Right kidney (tissue), 9 donors: ENCODE measurements at places on chromosomes 11 and 22.

DNA sequence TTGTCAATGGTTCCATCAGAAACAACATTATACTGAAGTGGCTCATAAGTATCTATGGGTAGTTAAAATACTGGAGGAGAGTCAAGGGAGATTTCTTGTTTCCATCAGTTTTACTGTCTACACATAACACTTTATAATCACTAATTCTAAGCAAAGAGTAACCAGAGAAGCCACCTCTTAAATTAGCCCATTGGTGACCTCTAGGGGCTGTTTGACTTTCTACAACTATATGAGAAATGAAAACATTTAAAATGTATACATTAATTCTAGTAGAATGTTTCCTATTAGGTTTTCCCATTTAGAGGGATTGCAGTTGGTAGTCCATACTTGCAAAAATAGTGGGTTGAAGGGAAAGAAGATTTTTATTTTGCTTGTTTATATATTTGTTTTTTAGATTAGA is 504.3 kb downstream of the FAM181B start:
- DNase-seq = peak; percentile 11

GRCh38 chr11:92632495-92632894 is 337.0 kb upstream of the MTNR1B start:
- no peak for DNase-seq

- DNase-seq = no peak
Observed at GRCh38 chr22:33192156-33192555, 134.0 kb upstream of the SYN3 start.

DNA sequence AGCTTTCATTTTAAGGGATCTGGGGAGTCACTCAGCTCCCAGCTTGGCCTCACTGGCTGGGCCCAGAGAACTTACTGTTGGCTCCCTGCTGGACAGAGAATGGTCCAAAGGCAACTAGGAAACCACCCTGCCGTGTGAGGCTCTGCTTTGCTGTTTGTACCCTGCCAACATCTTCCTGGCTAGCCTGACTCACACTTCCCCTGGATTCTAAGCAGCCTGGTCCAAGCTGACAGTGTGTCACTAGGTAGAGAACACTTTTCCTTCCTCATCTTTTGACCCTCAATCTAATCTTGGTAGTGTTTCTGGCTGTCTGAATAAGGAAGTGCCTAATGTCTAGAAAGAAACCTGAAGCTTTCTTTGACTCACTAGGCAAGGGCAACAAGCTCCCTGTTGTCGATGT is 76.7 kb downstream of the FAR1 start:
- no peak for DNase-seq

- DNase-seq = no peak
Observed at GRCh38 chr11:121892863-121893262, 223.2 kb downstream of the BLID start.

- no peak for DNase-seq
Observed at GRCh38 chr11:2825261-2825888, 60.2 kb downstream of the CDKN1C start.

- DNase-seq = no peak
Observed at GRCh38 chr11:105857728-105858127, 164.3 kb downstream of the MSANTD4 start.

GRCh38 chr22:43279867-43280522 is 63.2 kb downstream of the SCUBE1 start:
- DNase-seq = no peak

DNA sequence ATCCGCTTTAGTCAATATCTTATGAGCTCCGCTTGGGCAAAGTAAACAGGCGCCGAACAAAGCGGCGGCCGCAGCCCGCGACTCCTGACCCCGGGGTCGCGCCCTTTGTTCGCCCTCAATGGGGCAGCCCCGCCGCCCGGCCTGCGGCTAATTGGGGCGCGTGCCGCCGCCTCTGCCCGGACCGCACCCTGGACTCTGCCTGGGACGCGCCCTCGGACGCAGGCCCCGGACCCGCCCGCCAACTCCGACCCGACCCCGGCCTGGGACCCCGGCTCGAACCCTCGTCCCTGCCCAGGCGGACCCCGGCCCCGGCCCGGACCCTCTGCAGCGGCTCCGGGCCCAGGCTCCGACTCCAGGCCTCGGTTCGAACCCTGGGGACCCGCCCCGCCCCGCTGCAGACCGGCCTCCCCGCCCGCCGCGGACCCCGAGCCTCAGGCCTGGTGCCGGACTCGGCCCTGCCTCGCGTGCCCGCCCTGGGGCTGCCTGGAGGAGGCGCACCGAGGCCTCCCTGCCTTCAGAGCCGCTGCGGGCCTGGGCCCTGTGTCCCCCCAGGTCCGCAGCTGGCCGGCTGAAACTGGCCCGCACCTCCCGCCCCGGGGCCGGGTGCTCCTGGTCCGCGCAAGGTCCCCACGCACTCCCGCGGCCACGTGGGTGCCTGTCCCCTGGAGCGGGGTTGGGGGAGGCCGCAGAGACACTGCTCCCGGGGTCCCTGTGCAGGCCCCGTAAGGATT is 84.7 kb upstream of the WNT7B start:
- no peak for DNase-seq

GRCh38 chr11:2940147-2940920 is 11.1 kb upstream of the PHLDA2 start:
- no peak for DNase-seq

DNA sequence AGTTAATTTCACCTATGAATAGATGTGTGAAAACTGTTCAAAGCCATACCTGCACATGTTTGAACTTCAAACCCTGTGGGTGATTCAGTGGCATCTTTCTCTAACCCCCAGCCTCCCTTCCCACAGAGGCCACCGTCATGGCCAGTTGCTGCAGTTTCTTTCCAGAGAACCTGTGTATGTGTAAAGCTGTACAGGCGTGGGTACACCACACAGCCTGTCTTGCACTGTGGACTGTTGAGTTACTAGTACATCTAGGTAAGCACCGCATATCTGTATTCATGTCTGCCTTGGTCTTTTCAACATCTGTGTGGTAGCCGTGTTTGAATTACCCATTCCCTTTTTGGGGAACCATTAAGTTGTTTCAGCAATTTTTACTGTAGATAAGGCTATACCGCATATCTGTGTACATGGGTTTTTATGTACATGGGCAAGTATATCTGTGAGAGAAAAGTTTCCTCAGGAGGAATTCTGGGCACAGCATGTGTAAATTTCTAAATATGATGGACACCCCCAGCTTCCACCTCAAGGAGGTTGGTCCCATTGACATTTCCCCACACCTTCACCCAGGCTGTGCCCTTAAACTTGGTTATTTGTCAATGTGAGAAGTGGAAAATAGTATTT is 13.9 kb downstream of the NEAT1 start:
- DNase-seq = no peak

DNA sequence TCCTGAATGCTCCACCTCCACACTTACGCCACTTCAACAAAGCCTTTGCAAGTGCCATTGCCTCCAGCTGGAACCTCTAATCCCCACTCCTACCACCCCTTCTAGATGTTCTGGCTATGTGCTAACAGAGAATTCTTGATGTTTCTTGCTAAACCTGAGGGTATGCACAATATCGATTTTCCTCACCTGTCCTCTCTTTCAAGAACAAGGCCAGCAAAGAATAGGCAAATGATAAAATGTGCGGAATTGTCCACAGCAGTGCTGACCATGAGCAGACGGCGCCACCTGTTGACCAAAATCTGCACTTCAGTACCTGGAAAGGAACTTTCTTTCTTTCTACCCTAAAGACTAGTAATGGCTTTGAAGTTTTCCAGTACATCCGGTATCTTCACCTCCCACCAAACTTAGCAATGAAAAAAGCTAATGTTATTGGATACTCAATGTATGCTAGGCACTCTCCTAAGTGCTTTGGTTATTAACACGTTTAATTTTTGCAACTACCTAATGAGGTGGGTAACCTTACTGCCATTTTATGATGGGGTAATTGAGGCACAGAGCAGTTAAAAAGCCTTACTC is 3.4 kb downstream of the TIMM10 start:
- peak; percentile 48 for DNase-seq

DNA sequence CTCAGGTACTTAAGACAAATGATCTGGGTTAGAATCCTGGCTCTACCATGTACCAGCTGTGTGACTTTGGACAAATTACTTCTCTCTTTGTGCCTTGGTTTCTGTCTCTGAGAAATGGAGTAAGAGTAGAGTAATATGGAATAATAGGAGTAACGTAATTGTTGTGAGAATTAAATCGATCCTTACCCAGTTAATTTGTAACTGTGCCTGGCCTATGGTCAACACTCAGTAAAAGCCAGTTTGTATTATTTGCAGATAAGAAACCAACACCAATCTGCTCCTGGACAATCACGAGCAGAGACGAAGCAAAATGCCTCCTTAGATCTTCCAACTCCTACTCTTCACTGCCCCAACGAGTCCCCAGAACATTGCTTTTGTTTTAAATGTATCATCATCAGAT is 266.7 kb downstream of the DCDC1 start:
- no peak for DNase-seq

DNA sequence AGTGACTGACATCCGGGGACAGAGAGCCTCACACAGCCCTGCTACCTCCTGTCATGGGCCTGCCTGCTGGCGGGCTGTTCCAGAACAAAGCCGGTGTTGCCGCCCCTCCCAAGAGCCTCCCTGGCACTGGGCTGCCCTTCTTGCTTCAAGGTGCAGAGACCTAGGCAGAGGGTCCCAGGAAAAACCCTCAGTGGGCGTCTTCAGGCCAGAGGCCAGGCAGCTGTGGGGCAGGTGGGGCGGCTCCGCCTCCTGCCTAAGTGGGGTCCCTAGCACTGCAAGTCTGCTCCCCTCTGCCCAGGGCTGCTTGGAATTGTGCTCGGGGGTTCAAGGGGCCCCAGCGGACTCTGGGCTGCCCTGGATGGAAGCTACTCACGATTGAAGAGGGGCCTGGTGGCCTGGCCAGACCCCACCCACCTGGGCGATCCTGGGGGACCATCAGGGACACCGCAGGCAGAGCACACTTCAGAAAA is 20.4 kb upstream of the GNB1L start:
- no peak for DNase-seq

DNA sequence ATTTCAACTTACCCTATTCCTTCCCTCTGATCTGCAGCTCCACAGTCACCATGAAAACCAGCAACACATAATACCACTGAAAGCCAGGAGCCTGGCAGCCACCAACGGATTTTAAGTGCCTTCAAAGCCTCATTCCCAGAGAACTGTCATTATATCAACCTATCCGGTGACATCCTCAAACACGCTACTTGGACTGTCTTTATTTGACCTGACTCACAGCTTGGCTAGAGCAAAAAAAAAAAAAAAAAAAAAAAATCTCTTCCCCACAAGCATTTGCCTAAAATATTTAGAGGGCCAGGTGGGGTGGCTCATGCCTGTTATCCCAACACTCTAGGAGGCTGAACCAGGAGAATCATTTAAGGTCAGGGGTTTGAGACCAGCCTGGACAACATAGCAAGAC is 32.4 kb upstream of the ARHGAP32 start:
- DNase-seq = no peak

GRCh38 chr11:99325847-99326246 is 305.1 kb downstream of the CNTN5 start:
- no peak for DNase-seq

DNA sequence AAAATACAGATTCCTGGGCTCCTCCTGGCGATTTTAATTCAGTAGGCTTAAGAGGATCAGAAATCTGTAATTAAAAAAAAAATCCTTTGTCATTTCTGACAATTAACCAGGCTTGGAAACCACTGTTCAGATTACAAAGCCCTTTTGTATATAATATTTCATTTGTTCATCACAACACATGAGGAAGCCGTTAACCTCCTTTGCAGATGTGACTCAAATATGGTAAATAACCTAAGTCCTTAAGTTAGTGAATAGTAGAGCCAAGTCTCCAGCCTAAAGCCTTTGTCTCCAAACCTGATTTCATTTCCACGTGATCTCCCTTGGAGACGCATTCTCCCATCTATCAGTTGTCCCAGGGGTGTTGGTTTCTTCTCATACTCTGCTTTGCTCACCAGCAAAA is 67.6 kb downstream of the UBASH3B start:
- no peak for DNase-seq

GRCh38 chr22:16969508-16970327 is 38.3 kb downstream of the GAB4 start:
- DNase-seq = no peak

DNA sequence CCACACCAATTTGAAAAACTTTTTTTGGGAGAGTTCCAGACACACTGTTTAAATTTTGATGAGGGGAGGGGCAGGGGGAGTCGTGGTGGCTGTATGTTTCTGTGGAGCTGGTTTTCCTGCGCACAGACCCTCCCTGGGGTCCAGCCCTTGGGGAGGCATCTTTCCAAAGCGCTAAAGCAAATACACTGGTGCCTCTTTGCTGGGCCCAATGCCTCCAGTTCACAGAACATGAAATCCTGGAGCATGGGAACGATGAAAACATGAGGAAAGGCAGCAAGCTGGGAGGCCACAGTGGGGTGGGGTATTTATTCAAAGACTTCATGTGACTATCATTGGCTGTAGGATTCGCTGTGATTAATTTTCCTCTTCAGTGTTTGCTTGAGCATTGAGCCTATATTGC is 135.3 kb downstream of the CCDC34 start:
- no peak for DNase-seq

- DNase-seq = no peak
Observed at GRCh38 chr11:66915046-66915832, 42.9 kb downstream of the PC start.

DNA sequence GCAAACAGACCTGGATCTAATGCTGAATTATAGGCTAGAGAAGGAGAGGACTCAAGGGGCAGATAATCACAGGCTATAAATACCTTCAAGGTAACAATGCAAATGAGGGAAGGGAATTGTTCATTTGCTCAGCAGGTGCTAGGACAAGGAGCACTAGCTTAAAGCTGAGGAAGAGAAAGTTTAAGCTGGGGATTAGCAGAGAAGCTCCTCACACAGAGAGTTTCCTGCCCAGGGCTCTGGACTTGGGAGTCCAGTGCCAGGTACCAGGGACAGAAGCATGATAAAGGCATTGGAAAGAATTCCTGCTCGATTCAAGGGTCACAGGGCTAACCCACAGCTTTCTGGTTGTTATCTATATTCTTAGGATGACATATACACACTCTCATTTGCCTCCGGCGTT is 509.9 kb downstream of the NTM start:
- DNase-seq = no peak

GRCh38 chr11:117513666-117514065 is 186.0 kb downstream of the CEP164 start:
- DNase-seq = no peak

DNA sequence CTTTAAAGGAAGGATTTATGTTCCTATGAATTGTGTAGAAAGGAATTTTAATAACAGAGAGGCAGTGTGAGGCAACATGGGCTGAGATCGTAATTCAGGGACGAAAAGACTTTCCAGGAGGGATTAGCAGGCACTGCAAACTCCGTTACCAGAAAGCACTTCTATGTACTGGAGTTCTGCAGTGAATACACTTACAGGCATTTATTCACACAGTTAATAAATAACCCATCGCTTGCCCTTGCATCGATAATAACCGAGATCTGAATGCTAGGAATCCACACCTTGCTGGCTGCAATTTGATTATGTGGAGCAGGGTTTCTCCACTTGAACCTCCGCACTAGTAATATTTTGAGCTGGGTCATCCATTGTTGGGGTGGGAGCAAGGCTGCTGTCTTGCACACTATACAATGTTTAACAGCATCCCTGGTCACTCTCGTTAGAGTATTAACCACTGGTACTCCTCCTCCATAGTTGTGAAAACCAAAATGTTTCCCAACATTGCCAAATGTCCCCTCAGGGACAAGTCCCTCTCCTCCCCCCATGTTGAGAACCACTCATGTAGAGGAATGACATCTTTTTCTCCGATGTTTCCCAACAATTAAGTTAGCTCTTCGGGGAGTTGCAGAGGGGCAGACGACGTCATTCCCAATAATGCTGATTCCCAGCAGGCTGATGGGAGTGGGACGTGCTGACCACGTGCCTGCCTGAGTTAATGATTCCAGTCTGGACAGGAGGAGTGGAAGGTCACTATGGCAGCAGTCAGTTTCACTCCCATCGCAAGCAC is 99.5 kb downstream of the SNX19 start:
- DNase-seq = peak; percentile 63

GRCh38 chr11:77510095-77510494 is 36.2 kb upstream of the PAK1 start:
- DNase-seq = no peak
